Bronchial smooth muscle cell (primary cell): ENCODE measurements at places on chromosomes 11 and 22. TPM values are rescaled to one million over a fixed set of nuclear protein-coding genes. Genes with fewer than 3 reads are reported as not detected.

WNT7B gene
- under 0.01 TPM in 1 of 2 replicates, not detected in the other for total RNA-seq

RANGAP1 gene
- 17.7 and 37.4 TPM in 2 replicates for total RNA-seq

SHANK2 gene
- 0.32 and 0.43 TPM in 2 replicates for total RNA-seq

NUP160 gene
- 20.5 and 22.8 TPM in 2 replicates for total RNA-seq

ELMOD1 gene
- total RNA-seq: under 0.01 and 0.16 TPM in 2 replicates

FOLR2 gene
- total RNA-seq: not detected in 2 replicates

OR4A15 gene
- total RNA-seq: not detected in 2 replicates

NXPE1 gene
- total RNA-seq: not detected in 2 replicates

FAM83F gene
- under 0.01 TPM in 1 of 2 replicates, not detected in the other for total RNA-seq

MS4A14 gene
- total RNA-seq: not detected in 2 replicates

E2F8 gene
- under 0.01 TPM in 1 of 2 replicates, not detected in the other for total RNA-seq

POLR3H gene
- 21.0 and 26.3 TPM in 2 replicates for total RNA-seq

DEFB131B gene
- not detected in 2 replicates for total RNA-seq

BBOX1 gene
- not detected in 2 replicates for total RNA-seq

CASP5 gene
- under 0.01 TPM in 1 of 2 replicates, not detected in the other for total RNA-seq

RANBP1 gene
- 91.0 and 101 TPM in 2 replicates for total RNA-seq

TUBA8 gene
- 0.60 and 0.63 TPM in 2 replicates for total RNA-seq

WBP2NL gene
- total RNA-seq: 0.16 and 0.77 TPM in 2 replicates

FBLN1 gene
- 278 and 957 TPM in 2 replicates for total RNA-seq

BTBD10 gene
- total RNA-seq: 56.4 and 78.8 TPM in 2 replicates

ILK gene
- 137 and 176 TPM in 2 replicates for total RNA-seq

RFPL1 gene
- total RNA-seq: not detected in 2 replicates

PLCB3 gene
- total RNA-seq: 25.8 and 28.4 TPM in 2 replicates
